ENCODE measurements at places on chromosomes 1 and 21.

- no peak for DNase-seq
Measured at GRCh38 chr1:2630498-2631135, 2.2 kb downstream of the MMEL1 start.

DNA sequence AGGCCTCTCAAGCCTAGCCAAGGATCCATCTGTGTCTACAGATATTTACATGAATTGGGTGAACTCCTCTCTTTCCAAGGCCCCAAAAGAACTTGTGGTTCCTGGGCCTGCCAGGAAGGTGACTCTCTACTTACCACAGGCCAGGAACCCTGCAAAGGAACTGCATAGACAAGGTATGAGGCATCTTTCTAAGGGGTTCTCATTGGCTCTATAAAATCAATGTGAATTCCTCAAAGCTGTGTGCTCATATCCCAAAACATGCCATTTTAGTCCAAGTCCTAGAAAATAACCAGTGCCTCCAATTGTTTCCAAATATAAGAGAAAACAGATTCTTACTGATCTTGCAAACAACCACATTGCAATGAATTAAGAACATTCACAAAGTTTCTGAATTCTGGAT is 39.9 kb upstream of the RGL1 start:
- DNase-seq = no peak

GRCh38 chr1:110675060-110675791 is 486 bp upstream of the KCNA3 start:
- no peak for DNase-seq

- no peak for DNase-seq
Measured at GRCh38 chr1:24767351-24767750, 22.1 kb downstream of the CLIC4 start.

DNA sequence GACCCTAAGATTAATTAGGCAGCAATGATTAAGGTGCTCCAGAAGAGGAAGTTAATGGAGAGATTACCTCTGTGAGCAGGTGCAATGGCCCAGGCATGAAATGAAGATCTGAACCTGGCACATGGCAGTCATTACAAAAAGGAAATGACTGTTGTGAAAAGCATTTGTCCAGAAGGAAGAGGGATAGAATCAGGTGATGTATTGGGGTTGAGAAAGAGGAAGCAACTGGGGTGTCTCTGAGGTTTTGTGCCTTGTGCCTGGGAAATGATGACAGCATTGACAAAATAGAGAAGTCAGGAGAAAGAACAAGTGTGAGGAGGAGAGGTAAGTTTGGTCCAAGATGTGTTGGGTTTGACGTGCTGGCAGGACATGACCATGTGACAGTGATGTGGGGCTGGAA is 5.6 kb downstream of the CRCT1 start:
- DNase-seq = no peak

- DNase-seq = no peak
Measured at GRCh38 chr1:152621993-152622392, 910 bp downstream of the LCE3A start.

GRCh38 chr1:219123036-219123435 is 50.6 kb upstream of the LYPLAL1 start:
- DNase-seq = no peak

DNA sequence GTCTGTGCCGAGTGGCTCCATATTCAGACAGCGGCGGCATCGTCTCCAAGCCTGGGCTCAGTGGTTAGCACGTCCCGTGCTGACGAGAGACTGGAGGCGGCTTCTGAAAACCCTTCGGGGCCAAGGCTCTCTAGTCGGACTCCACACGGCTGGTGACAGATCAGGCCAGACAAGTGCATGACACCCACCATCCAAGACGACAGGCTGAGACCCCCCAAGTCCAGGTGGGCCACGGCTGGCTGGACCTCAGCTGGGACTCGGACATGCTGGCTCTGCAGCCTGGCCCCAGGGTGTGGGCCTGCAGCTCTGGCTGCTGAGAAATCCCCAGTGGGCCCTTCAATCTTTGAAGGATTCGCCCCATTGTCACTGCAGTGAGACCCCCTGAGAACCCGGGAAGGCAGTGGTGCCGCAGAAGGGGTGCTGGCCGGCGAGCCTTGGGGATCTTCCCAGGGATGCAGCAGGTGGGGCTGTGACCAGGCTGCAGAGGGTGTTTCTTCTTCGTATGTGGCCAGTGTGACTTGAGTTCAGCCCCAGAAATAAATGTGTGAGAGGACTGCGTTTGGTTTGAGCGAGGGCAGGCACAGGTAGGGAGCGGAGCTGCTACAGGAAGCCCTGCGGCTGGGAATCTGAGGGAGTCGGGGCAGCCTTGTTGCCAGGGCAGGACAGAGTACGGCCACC is 15.9 kb upstream of the SLC19A1 start:
- no peak for DNase-seq

DNA sequence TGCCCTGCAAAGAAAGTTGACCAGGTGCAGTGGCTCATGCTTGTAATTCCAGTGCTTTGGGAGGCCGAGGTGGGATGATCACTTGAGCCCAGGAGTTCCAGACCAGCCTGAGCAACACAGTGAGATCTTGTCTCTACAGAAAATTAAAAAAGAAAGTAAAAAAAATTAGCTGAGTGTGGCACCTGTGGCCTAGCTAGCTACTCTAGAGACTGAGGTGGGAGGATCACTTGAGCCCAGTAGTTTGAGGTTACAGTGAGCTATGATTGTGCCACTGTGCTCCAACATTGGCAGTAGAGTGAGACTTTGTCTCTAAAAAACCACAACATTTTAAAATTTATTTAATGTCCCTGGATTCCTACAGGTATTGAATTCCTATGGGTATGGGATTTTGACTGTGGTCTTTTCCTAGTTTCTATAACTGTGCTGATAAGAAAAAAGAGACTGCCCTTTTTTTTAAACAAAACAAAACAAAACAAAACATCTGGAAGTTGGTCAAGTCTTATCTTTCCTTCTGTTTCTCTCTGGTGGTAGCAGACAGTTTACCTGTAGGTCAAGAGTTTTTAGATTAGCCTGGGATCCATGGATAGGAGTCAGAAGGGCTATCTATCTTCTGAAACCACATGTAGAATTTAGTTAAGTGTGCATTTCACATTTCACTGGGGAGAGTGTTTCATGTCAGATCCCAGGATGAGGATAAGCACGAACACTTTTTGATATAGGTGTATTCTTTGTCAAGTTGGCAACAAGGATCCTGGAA is 18.8 kb downstream of the UCK2 start:
- no peak for DNase-seq

DNA sequence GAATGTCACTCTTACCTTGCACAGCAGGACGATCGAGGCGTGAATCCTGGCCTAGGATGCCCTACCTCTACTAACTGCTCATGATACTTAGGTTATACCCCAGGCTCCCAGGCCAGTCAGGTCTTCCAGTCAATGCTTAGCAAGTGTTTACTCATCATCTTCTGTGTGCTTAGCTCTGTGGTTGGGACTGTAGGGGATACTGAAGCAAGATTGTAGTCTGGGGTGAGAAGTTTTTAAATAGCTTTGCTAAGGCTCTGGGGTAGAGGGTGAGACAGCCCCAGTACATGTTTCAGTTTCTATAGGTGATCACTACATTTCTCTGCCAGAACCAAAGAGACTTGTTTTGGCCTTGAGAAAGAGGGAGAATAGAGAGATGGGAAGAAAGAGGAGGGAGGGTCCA is 250.8 kb upstream of the KIAA0040 start:
- DNase-seq = no peak

DNA sequence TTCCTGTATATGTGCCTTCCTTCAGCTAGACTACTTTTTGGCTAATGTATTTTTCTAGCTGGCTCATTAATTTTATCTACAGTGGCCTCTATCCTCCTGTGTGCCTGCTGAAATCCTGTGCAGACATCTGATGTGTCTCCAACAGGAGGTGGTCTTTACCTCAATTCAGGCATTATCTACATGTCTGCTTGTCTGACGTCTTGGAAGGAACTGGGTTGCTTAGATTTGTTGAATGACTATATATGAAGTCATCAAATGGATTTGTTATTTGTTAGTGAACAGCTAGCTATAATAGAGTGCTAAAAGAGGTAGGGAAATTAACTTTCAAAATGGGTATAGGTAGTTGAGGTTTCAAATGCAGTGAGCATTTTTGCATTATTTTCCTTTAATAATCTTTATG is 6.7 kb downstream of the RPL5 start:
- no peak for DNase-seq

GRCh38 chr1:215523906-215524305 is 43.2 kb upstream of the KCTD3 start:
- DNase-seq = no peak

GRCh38 chr21:37849506-37850102 is 66.7 kb downstream of the KCNJ6 start:
- no peak for DNase-seq

DNA sequence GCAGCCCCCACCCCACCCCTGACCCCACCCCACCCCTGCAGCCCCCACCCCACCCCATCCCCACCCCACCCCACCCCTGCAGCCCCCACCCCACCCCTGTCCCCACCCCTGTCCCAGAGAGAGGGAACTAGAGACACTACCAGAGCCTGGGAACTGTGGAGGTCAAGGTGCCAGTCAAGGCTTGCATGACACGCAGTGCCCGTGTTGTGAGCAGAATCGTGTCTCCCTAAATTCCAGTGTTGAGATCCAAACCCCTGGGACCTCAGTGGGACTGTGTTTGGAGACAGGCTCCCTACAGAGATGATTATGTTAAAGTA is 18.4 kb upstream of the SUMO3 start:
- no peak for DNase-seq

DNA sequence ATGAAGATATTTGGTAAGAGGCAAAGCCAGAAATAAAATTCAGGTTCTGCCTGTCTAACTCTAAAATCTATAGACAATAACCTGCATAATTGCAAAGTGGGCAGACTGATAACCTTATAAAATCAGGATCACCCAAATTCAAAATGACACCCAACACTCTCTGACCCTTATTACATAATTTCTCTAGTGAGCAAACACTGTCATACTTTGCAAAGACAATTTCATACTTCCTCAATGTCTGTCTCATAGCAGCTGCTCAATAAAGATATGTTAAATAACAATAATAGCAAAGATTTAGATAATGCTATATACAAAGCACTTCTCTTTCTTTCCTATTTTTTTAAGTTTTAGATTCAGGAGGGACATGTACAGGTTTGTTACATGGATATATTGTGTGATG is 118.5 kb downstream of the UCHL5 start:
- DNase-seq = no peak

DNA sequence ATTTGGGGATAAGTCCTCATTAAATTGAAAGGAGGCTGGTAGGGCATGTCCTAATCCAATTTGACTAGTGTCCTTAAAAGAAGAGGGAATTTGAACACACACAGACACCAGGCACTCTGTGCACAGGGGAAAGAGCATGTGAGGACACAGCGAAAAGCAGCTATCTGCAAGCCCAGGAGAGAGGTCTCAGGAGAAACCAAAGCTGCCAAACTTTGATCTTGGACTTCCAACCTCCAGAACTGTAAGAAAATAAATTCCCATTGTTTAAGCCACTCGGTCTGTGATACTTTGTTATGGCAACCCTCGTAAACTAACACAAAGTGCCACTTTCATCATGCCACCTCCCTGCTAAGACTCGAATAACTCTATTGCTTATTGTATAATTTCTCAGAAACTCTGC is 13.8 kb downstream of the PLA2G4A start:
- DNase-seq = no peak

GRCh38 chr1:65049941-65050713 is 83.8 kb upstream of the JAK1 start:
- DNase-seq = no peak

- DNase-seq = peak; percentile 70
Measured at GRCh38 chr1:205977402-205978014, 25.7 kb downstream of the RAB7B start.

- DNase-seq = no peak
Measured at GRCh38 chr1:8257621-8258020, 60.3 kb upstream of the SLC45A1 start.

GRCh38 chr1:26281091-26281958 is 1.4 kb downstream of the SH3BGRL3 start:
- no peak for DNase-seq

GRCh38 chr1:75724472-75725022 is at the start of gene ACADM:
Gene ACADM, plus strand, starts transcription at chr1:75724709. Its CDS starts 79 bp downstream, at chr1:75724788.
- DNase-seq = peak; percentile 71

DNA sequence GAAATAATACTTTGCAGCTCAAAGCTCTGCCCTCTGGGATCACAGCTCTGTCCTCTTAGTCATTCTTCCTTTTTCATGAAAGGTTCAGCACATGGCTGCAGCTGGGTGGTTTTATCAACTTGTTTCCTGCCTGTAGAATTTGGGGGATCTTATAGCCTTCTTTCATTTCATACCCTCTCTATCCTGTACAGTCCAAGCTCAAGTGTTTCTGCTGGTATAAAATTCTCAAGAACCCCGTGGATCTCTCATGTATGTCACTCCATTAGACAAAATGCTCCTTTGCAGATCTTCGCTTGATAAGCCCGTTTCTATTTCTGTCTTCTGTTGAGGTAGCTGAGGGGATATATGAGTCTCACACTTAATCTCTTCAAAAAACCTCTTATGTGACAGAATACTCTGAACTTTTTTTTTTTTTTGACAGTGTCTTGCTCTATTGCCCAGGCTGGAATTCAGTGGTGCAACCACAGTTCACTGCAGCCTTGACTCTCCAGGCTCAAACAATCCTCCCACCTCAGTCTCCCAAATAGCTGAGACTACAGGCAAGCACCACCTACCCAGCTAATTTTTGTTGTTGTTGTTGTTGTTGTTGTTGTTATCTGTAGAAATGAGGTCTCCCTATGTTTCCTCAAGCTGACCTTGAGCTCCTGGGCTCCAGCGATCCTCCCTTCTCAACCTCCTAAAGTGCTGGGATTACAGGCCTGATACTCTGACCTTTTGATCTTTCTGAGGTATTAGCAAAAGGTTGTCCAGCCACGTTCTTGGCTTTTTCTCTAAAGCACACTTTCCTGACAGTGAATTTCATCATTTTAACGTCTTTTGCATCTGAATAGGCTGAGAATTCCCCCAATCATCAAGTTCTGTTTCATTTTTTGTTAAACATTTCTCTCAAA is 24.6 kb upstream of the COL9A2 start:
- DNase-seq = no peak

- peak; percentile 61 for DNase-seq
Measured at GRCh38 chr1:234599617-234600417, 10.2 kb downstream of the IRF2BP2 start.

- no peak for DNase-seq
Measured at GRCh38 chr1:59041646-59042277, 255.1 kb upstream of the FGGY start.

DNA sequence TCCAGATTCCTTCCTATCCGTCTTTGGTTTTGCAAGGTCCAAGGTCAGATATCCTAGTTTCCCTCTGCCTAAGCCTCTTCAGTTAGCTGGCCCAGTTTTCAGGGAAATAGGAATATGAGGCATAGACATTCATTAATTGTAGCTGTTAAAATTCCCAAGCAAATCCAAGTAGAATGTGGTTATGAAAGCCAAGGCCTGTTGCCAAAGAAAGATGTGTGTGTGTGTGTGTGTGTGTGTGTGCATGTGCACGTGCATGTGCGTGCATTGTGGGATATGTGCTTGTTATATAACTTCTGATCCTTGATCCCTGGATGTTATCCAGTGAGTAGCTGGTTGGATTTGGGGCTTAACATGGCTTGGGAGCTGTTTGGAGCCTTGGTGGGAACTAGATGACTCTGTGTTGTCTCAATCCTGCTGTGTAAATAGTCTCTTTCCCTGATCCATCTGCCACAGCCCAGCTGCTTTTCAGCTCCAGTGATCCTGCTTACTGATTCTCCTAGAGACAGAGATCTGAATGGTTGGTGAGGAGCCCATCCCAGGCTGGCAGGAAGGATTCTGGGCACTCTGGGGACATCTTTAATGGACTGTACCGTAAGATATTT is 70.6 kb upstream of the GCLM start:
- no peak for DNase-seq

Data from activated CD4-positive, alpha-beta T cell treated with anti-CD3 and anti-CD28 coated beads, Interleukin-2, amount 50 U/mL, for 24 hours (primary cell).